ENCODE measurements at places on chromosomes 7 and 10.

- no peak for DNase-seq
These were observed 132.0 kb downstream of the SORCS3 start for GRCh38 chr10:104773105-104773504.

- peak; percentile 89 for DNase-seq
These were observed 270.3 kb downstream of the ELFN1 start for GRCh38 chr7:1940402-1940786.

DNA sequence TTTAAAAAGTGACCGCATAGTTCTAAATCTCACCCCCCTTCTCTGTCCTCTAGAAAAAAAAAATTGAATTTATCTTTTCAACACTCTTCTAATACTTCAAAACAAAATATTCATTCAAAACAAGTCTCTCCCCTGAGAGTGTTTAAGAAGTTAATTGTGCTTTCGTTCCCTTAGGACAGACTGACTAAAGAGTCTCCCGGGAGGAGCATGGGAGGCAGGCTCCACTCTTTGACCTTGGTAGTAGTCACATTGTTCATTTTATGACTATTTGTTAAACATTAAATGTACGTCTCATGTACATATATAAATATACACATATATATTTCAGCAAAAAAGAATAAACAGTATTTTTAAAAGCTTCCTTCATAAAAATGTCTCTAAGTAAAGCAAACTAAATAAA is 35.3 kb upstream of the SPOCK2 start:
- DNase-seq, result no peak

GRCh38 chr10:24574578-24575155 is 149.0 kb downstream of the ARHGAP21 start:
- DNase-seq, result no peak

DNA sequence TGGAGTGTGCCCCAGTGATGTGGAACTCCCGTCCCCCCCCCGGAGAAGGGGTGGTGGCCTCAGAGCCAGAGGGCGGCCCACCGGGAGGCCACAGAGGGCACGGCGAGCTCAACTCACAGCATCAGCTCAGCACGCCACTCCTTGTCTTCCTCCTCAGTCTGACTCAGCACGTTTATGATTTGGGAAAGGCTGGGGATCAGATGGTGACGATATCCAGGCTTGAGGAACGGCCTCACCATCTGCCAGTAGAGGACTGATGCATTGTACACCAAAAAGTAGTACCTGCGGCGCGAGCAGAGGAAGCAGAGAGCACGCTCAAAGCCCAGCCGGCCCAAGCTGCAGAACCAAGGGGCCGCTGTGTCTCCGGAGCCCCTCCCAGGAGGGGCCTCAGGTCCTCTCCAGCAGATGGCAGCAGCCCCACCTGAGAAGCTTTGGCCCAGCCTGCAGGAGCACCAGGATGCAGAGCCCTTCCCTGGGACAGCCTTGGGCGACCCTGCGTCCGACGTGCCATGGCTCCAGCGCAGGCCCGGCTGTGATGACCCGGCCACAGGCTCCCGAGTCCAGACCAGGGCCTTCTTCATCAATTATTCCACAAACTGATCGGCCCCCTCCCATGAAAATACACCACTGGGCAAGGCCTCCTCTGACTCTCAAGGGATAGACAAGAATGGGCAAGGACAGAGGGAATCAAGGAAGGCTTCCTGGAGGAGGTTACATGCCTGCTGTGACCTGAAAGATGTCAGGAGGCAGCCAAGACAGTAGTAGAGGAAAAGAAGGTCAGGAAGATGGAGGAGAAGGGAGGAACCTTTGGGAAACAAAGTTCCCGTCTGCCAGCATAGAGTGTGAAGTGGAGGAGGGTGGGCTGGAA is 3.7 kb downstream of the CFAP46 start:
- DNase-seq, result no peak

GRCh38 chr10:100982916-100983830 is 4.1 kb downstream of the MRPL43 start:
- DNase-seq, result no peak

DNA sequence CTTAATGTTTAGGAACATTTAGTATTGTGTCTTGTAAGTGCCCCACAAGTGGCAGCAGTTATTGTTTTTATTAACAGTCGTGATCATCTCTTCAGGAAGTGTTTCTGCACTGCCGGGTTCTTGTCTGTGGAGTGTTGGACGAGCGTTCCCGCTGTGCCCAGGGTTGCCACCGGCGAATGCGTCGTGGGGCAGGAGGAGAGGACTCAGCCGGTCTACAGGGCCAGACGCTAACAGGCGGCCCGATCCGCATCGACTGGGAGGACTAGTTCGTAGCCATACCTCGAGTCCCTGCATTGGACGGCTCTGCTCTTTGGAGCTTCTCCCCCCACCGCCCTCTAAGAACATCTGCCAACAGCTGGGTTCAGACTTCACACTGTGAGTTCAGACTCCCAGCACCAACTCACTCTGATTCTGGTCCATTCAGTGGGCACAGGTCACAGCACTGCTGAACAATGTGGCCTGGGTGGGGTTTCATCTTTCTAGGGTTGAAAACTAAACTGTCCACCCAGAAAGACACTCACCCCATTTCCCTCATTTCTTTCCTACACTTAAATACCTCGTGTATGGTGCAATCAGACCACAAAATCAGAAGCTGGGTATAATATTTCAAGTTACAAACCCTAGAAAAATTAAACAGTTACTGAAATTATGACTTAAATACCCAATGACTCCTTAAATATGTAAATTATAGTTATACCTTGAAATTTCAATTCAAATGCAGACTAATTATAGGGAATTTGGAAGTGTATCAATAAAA is 22.2 kb downstream of the PLA2G12B start:
- no peak for DNase-seq

DNA sequence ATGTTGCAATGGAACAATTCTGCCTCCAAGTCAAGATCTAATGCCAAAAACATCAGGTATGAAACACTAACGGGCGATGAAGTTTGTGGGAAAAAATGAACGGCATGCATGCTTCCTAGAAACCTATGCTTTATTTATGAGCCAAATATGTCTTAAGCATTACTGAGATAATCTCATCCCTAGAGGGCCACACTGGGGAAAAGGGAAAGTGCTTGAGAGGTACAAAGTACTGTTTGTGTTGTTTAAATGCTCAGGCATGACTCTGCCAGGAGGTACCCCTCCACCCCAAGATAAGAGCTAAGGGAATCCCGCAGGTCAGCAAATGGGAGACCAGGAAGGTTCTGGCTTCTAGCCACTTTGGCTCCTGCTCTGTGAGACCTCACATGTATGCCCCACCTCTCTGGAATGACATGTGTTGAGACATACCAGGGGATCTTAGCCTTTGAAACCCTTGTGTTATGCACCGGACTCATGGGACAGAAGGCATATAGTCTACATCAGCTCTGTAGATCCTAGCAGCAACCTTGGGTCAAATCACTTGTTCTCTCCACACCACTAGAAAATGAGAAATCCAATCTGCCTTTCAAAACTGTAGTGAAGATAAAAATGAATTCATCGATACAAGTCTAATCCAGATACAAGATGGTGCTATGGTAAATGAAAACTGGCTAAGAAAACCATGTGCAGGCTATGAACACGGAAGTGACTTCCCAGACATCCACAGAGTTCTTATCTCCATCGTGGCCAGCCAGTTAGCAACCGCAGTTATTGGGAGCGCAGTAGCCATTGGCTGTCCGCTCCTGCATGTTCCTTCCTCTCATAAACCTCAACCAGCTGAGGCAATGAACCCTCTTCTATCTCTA is 61.0 kb downstream of the CREB3L2 start:
- DNase-seq, result no peak

GRCh38 chr7:27046854-27047549 is 48.8 kb downstream of the HOXA1 start:
- no peak for DNase-seq

DNA sequence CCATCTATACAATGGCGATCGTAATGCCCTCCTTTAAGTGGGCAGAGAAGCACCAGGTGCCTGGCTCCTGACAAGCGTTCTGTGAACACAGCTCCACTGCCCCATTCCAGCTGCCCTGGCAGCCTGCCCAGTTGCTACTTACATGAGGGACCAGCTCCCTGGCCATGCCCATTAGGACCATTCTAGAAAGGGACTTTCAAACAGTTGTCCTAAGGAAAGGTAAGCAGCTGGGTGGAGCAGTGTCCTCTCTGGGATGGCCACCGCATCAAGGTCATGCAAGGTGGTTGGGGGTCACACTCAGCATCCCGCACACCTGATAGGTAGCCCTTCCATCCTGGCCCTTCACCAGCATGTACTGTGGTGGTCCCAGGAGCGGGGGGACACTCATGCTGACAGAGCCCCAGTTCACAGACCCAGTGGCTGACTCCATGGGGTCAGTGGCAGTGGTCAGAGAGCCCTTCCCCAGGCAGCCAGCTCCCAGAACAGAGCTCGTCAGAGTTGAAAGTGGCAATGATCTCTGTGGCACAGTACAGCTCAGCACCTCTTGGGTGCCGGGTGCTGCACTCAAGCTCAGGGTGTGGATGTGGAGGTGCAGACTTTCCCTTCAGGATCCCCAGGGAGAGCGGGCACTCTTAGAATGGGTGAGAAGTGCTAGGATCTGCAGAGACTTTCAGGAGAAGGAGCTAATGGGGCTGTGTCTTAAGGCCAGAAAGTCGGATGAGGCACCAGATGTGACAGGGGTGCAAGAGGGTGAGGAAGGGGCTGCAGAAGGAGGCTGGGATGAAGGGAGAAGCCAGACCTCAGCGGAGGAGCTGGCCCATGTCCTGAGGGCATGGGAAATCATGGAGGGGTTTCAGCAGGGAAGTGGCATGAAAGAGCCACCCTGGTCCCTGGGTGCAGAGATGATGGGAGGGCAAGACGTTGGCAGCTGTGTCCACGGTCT is 10.9 kb downstream of the MMRN2 start:
- DNase-seq, result no peak

DNA sequence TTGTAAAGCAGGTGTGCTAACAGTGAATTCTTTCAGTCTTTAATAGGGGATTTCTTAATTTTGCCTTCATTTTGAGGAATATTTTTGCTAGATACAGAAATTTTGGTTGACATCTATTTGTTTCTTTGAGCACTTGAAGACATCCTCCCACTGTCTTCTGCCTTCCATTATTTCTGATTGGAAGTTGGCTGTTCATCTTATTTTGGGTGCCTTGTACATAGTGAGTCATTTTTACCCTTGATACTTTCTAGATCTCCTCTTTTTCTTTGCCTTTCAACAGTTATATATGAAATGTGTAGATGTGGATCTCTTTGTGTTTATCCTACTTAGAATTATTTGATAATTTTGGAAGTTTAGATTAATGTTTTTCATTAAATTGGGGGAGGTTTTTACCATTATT is 631.0 kb downstream of the AUTS2 start:
- DNase-seq, result no peak

GRCh38 chr7:17991866-17992648 is 35.6 kb downstream of the PRPS1L1 start:
- DNase-seq, result no peak

DNA sequence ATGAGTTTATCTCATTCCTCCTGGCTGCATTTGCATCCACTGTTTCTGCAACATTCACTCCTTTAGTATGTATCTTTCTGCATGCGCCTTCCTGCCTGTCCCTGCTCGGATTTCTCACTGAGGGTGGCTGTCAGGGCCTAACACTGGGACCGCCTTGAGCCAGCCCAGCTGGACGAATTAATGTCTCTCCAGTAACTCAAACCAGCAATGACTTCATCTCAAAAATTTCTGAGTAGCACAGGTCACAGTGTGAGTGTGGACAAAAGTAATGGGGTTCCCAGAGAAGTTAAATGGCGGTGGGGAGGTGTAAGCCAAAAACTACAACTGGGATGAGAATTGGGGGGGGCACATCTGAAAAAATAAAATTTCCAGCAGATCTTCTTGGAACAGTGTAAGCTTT is 444.0 kb upstream of the MGMT start:
- no peak for DNase-seq

GRCh38 chr10:31698181-31698830 is 230.3 kb downstream of the ARHGAP12 start:
- no peak for DNase-seq

DNA sequence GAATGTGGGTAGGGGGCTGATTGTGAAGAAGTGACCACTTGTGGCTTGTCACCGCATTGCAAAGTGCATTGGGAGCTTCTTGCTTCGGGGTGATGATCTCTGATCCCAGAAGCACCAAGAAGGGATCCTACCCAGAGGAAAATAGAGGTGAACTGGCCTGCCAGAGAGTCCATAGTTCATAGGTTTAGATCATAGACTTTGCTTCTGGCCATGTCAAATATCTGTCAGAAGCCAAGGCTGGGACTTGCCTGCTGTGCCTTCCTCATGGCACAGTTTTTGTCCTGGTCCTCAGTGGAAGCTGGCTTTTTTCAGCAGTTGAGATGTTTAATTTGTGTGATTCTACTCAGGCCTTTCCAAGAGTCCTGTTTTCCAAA is 1.1 kb downstream of the ZSWIM8 start:
- no peak for DNase-seq

- no peak for DNase-seq
These were observed 106.5 kb upstream of the PRR15 start for GRCh38 chr7:29457141-29457561.

DNA sequence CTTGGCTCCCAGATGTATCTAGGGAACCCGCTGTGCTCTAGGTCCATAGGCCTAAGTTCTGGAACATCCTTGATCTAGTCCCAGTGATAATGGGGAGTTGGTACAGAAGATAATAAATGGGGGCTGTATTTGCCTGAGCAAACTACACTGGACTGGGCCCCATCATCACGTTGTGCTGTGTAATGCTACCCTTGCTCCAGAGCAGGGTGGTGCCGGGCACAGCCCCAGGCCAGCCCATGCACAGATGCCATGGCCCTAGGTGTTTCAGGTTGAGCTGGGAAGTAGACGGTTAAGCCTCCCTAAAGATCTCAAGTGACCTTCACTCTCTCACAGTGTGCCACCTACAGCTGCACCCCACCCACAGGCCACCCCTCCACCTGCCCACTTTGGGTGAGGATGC is 53.2 kb downstream of the STRA8 start:
- no peak for DNase-seq

GRCh38 chr7:90648107-90648506 is 52.0 kb downstream of the CDK14 start:
- DNase-seq, result no peak

GRCh38 chr10:49663596-49663995 is 15.9 kb upstream of the C10orf53 start:
- DNase-seq, result no peak

DNA sequence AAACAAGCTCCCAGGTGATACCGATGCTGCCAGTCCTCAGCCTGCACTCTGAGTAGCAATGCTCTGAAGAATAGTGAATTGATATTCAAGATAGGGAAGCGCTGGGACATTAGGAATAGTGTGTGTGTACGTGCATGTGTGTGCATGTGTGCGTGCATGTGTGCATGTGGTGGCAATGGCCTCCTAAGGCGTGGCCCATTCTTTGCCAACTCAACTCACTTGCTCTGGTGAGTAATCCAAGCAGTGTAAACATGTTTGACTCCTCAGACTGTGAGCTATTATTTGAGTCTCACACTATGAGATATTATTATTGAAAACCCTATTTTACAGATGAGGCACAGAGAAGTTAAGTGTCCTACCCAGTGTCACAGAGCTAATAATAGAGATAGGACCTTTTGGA is 186.6 kb downstream of the RAB11FIP2 start:
- no peak for DNase-seq

All from T-helper 2 cell (primary cell).